Endothelial cell (in vitro differentiated cells): ENCODE measurements at places on chromosomes 11 and 22. TPM values are rescaled to one million over a fixed set of nuclear protein-coding genes. Genes with fewer than 3 reads are reported as not detected.

MMP12 gene
- total RNA-seq, result not detected

FGF19 gene
- total RNA-seq, result not detected

PDE2A gene
- total RNA-seq, result 65.9 TPM

RIC3 gene
- total RNA-seq, result 5.6 TPM

CECR2 gene
- total RNA-seq, result 65.3 TPM

SEC14L2 gene
- 3.9 TPM for total RNA-seq

DNAJB7 gene
- not detected for total RNA-seq

MS4A8 gene
- not detected for total RNA-seq

APOL4 gene
- total RNA-seq, result 4.4 TPM

CCDC73 gene
- total RNA-seq, result not detected

OR10D3 gene
- 0.67 TPM for total RNA-seq

NKAPD1 gene
- total RNA-seq, result 21.8 TPM

SLC6A5 gene
- total RNA-seq, result not detected

DNA sequence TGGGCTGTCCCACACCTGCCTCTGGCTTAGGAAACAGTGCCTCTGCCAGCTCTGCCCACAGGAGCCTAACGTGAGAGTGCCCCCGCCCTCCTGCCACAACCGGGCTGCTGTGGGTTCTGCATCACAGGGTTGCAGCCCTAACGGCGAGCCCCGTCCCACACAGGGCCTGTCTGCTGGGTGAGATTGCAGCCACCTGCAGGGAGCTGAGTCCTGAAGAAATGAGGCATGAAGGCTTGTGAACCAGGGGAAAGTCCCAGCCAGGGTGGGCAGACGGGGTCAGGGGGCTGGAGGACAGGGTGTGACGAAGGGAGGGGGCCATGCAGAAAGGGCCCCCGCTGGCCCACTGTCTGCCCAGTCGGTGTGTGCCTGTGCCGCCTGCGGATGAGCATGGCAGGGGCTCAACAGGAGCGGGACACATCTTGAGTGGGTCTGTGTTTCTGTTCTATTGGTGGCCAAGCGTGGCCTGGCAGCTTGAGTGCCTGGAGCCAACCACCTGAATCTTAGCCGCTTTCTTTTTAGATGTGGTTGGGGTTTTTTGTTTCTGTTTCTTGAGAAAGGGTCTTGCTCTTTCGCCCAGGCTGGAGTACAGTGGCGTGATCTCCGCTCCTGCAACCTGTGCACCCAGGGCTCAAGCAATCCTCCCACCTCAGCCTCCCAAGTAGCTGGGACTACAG, 38.9 kb downstream of the CTTN start:
- no peak for DNase-seq

GRCh38 chr11:76667856-76668255, 2.7 kb downstream of the LRRC32 start:
- DNase-seq, result no peak

GRCh38 chr11:14619603-14620531, 23.7 kb upstream of the PDE3B start:
- DNase-seq, result no peak

DNA sequence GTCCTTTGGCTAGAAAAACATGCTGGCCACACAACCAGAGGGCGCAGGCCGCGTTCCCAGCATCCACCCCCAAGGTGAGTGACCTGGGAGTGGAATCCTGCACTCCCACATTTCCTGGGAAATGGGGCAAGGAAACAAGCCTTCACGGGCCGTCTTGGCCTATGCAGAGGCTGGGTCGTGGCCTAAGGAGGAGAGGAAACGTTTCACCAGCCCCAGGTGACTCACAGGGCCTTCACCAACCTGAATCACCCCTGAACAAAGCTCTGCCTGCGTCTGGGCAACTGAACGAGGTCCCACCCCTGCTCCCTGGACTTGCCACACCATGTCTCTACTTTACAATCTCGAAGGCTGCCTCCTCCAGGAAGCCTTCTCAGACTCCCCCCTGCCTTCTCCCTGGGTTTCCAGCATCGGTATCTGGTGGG, 13.2 kb downstream of the MYH9 start:
- DNase-seq, result no peak

DNA sequence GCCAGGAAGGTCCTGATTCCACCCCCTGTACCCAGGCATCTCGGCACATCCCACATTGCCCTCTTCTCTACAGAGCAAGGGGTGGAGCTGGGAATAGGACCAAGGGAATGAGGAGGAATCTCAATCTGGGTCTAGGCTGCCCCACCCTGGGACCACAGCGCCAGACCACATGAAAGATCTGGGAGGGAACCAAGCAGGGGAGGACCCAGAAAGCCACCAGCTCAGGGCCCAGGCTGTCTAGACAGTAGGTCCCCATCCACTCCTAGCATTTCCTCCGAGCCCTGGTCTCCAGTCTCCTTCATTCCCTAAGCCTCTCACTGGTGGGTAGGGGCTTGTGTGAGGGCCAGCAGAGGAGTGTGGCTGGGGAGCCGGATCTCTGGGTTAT, 11.6 kb downstream of the PHLDB1 start:
- DNase-seq, result no peak

DNA sequence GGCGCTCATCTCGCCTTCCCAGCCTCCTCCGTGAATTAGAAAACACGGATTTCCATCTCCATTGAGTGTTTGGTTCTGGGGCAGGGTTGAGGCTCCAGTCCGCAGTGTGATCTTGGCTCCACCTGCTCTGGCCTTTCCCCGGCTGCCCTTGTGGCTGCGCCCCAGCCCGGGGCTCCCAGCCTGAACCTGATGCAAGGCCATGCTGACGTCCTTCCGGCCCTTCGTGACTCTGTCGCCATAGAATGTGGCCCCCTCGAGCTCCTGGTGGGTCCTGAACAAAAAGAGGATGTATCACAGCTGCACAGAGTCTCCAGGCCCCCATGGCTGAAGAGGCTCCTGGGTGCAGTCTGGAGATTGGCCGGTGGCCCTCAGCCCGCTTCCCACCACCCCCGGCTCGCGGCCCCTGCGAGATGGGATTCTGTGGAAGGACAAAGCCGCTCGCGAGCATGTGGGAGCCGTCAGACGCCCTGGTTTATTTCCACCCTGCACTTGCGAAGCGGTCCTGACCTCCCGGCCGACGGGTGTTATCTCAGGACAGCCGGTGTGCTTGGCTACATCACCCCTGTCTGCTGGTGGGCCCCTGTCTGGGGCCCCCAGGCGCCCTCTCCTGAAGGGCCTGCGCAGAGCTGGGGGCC, 1214.0 kb downstream of the BRD1 start:
- DNase-seq, result no peak

DNA sequence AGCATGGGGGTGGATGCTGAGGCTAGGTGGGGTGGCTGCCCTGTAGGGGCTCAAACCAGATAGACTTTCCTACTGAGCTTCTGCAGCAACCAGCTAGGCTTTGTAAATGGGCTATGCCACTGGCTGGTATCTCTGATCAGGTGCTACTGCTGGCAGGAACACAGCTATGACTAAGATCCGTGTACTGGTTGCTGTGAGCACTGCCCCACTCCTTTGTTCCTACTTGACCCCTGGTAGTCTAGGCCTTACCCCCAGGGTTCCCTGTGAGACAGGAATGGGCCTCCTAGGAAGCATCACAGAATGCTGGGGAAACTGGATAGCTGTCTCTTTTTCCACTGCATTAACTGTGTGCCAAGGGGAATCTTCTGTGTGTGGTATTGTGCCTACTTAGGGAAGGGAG, 58.4 kb upstream of the GAB2 start:
- no peak for DNase-seq

- peak; percentile 95 for DNase-seq
These were observed at the start of gene TESMIN for GRCh38 chr11:68751331-68751856. Gene TESMIN (minus strand): TSS chr11:68751520. CDS start chr11:68750660, 860 bp downstream.

DNA sequence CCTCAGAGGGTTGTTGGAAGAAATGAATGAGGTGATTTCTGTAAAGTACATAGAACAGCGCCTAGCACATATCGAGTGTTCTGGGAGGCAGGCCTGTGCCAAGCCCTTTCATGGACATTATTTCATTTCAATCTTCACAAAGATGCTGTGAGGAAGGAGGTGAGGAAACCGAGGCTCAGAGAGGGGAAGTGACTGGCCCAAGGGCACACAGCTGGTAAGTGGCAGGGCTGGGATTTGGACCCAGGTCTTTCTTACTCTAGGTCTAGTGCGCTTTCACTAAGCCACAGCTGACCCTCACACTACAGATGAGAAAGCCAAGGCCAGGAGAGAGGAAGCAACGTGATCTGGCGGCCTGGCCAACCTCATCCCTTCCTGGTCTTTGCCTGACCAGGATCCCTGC, 2.0 kb downstream of the PELI3 start:
- no peak for DNase-seq

- DNase-seq, result no peak
These were observed 88.8 kb downstream of the MRTFA start for GRCh38 chr22:40547729-40548143.

- no peak for DNase-seq
These were observed 113.1 kb upstream of the NNMT start for GRCh38 chr11:114183044-114183511.

DNA sequence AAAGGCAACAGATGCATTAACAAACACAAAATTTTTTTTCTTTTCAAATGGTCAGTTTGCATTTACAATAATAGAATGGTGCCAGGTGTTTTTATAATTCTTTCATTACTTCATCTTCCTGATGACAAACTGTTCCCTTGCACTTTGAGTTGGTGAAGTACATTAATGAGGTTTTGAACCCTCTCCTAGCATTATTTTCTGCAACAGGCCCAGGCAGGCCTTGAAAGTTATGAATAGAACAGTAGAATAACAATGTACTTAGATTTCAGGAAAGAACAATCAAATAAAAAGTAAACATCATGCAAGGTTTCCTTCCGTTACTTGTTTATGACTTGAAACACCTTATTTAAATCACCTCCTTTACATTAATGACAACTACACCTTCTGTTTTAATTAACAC, 9.6 kb downstream of the BTG4 start:
- DNase-seq, result no peak

DNA sequence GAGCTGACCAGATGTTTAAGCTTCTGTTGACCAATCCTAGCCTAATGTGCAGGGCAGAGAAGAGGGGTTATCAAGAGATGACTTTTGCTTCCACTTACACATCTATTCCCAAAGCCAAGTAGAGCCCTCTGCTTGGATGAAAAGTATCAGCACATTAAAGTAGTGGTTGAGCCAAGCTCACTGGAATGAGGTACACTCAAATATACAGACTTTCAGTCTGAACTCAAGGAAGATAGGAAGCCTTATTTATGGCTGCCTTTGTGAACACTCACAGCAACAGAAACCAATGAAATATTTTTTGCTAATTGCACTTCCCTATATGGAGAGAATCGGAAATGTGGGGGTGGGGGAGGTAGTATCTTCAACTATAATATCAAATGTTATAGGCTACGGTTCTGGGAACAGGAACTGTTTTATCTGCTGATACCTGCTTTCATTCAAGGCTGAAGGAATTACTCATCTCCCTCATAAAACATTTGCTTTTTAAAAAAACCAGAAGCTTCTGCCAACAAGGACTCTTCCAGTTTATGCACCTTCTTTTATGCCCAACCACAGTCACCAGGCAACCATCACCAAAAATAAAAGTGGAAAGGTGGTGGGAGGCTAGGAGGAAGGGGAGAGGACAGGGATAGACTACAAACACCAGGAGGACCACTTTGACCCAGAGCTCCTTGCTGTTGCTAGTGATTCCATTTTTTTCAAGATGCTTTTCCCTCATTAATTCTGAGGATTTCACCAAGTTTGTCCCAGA, 91.2 kb downstream of the CLPB start:
- no peak for DNase-seq

GRCh38 chr11:15334766-15335165, 220.0 kb downstream of the INSC start:
- DNase-seq, result no peak

DNA sequence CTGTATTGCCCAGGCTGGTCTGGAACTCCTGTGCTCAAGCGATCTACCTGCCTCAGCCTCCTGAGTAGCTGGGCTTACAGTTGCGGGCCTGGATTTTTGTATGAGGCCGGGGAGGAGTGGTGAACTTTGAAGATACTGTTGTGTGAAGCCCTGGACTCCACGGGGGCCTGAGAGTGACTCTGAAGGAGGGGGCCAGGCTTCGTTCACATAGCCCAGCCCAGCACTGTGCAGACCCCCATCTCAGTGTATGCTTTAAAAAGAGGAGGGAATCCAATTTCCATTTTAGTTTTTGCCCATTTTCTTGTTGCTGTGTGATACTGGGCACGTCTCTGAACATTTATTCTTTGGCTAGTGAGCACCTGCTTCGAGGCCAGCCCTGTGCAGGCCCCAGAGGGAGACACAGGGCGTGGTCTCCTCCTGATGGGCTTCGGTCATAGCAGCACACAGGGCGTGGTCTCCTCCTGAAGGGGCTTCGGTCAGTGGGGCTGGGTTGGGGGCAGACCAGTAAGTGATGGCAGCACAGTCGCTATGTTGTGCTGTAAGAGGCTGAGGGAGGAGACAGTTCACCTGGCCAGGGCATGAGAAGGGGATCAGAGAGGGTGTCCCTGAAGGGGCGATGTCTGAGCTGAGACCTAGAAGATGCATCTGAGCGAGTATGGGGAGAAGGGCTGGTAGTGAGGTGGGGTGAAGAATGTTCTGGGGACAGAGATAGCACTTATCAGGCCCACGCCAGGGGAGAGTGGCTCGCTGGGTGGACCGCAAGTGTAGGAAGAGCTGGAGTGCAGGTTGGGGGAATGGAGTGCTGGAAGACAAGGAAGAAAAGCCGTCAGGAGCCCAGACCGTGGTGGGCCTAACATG, 14.0 kb downstream of the SAMM50 start:
- DNase-seq, result no peak

GRCh38 chr22:35684732-35685131, 32.9 kb upstream of the APOL5 start:
- no peak for DNase-seq

- peak; percentile 88 for DNase-seq
These were observed 9.1 kb upstream of the CLCF1 start for GRCh38 chr11:67382276-67383136.

DNA sequence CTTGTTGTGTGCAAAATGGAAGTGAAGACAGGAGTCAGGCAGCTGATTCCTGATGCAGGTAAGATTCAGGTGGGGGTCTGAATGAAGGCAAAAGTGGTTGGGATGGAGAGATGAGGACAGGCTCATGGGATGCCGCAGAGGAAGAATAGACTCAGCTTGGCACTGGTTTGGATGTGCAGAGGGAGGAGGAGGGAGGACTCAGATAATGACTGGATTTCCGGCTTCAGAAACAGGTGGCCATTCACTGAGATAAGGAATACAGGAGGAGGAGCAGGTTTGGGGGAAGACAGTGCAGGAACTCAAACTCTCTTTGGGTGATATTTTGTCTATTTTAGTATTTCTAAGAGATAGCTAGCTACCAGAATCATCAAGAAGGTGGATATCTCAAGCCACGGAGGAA, 19.2 kb downstream of the RASSF10 start:
- DNase-seq, result no peak

DNA sequence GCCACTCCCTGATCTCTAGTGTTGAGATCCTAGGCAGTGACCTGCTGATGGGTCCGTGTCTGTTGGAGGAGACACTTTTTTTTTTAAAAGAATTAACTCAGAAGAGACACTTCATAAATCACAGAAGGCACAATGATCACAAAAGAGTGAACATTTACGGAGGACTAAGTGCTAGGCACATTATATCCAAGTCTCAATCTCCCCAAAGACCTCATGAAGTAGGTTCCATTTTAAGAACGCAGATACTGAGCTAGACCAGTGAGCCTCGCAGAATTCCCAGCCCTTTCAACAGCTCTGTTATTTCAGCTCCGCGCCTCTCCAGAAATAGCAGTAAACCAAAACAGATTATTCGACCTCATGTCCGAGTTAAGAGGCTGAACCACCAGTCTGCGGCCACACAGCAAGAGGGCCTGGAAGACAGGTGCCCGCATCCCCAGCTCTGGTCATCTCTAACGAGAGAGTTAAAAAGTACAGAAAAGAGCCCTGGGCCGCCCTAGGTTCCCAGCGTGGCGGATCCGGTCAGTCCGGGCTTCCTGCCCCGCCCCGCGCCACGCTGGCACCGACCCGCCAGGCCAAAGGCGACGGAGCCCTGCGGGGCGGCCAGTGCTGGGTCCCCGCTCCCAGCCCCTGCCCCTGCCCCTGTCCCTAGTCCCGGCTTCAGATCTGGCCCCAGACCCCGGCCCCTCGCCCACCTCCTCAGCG, 612 bp downstream of the XBP1 start:
- peak; percentile 69 for DNase-seq
